T-helper 2 cell treated with Interferon-gamma antibody and Interleukin-4, amounts not matched to agents 5 μg/mL and 100 μg/mL, for 36 hours (primary cell): ENCODE measurements at places on chromosomes 11 and 22.

DNA sequence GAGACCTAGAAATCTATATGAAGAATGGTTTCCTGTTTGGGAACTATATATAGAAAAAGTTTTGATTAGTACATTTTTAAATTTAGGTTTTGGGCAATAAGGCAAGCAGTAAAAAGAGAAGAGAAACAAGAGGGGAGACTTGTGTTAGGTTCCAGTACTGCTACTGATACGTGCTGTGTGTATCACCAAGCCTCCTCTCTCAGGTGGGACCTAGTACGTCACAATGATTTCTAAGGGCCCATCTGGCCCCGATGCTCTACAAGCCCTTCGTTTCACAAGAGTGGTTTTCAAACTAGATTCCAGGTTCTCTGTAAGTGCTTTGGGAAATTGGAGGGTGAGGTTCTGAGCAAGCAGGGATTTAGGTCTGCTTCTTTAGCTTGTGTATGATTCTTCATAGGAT, 39.2 kb downstream of the USP35 start:
- DNase-seq, result no peak
- H3K4me1 ChIP-seq, result peaks cover 71% of the 10 kb centered on the region
- no peak overlapping the region for H3K4me3 ChIP-seq
- H3K27me3 ChIP-seq, result no peaks in the 10 kb centered on the region
- peaks cover 81% of the 10 kb centered on the region for H3K36me3 ChIP-seq

DNA sequence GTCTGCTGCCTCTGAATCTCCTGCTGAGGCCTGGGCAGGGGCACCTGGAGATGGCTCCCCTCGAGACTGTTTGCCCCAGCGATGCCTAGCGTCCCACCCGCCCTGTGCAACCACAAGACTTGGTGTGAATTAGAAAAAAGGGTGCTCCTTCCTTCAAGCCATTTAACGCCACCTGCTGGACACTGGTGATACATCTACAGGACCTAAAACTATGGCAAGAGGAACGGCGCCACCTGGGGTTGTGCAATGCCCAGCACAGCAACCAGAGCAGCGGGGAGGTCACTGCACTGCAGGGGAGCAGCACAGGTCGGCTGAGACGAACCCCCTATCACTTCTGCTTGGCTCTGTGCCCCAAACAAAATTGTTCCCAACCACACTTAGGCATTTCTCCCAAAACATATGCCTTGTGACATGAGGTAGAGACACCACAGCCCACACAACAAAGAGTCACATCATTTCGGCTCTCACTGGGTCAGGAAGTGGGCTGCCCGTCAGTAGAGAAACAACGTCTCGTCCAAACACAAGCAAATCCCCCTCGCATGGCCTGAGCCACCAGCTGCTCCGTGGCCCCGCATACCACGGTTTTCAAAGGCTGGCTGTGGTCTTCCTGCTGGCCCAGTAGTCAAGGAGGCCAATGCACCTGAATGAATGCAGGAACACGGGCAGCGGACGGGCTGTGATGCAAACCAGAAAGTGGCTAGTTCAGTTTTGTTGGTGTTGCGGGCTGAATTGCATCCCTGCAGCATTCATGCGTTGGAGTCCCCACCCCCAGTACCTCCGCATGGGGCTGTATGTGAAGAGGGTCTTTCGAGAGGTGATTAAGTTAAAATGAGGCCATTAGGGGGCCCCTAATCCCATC, 171.9 kb downstream of the SHANK2 start:
- no peaks in the 10 kb centered on the region for H3K27me3 ChIP-seq
- peak; percentile 11 for DNase-seq
- H3K27ac ChIP-seq, result no peak overlapping the region
- H3K4me1 ChIP-seq, result no peaks in the 10 kb centered on the region
- no peaks in the 10 kb centered on the region for H3K36me3 ChIP-seq

GRCh38 chr11:65390996-65391395, 4.6 kb downstream of the FRMD8 start:
- peaks cover 20% of the 10 kb centered on the region for H3K36me3 ChIP-seq
- DNase-seq, result no peak
- no peak overlapping the region for H3K27ac ChIP-seq
- H3K27me3 ChIP-seq, result no peaks in the 10 kb centered on the region

- H3K4me1 ChIP-seq, result peaks cover 43% of the 10 kb centered on the region
- peak overlapping the region; percentile 67 for H3K27ac ChIP-seq
- H3K27me3 ChIP-seq, result no peaks in the 10 kb centered on the region
Measured at GRCh38 chr11:47524291-47524874, 28.5 kb downstream of the CELF1 start.

DNA sequence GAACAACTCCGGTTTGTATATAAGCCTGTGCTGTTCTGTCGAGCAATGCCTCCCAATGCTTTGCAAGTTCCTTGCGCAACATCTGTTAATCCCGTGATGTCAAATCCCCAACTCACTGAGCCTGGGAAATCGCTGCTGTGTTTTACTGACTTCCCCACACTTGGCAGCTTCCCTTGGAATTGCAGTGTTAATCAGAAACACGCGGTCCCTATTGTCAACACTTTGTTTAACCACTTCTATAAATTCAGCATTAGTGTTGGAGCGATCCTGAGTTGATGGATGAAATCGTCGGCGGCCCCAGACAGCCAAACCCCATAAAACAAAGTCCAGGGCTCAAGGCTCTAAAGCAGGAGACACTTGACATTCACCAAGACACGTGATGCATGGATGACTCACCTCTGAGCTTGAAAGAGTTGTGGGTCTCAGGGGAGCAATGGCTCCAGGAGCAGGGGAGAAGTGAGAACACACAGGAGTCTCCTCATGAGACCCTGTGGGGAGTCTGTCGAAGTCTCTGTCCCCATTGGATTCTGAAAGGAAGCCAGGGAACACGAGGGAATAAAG, 555.3 kb downstream of the MIAT start:
- DNase-seq, result no peak
- H3K27ac ChIP-seq, result no peak overlapping the region
- no peaks in the 10 kb centered on the region for H3K4me1 ChIP-seq
- H3K27me3 ChIP-seq, result no peaks in the 10 kb centered on the region
- no peak overlapping the region for H3K4me3 ChIP-seq

GRCh38 chr22:22099833-22100812, 117.5 kb upstream of the TOP3B start:
- H3K27ac ChIP-seq, result no peak overlapping the region
- H3K4me1 ChIP-seq, result peaks cover 6% of the 10 kb centered on the region
- no peaks in the 10 kb centered on the region for H3K36me3 ChIP-seq
- no peak for DNase-seq

DNA sequence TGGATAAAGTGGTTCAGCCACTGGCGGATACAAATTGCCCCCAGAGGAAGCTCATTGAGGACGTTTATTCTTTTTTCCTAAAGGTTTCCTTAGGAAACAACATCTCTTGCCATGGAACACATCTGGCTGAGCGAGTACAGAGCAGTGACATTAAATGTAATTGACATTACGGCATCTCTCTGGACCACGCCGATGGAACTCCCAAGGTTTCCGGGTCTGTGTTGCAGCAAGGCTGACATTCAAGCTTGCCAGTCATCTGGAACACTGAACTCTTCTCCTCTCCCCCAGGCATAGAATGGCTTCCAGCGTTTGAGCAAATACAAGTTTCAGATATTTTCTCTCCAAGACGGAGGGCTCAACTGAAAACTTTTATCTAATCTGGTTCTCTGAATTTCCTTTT, 42.1 kb downstream of the CLMP start:
- no peaks in the 10 kb centered on the region for H3K36me3 ChIP-seq
- H3K4me3 ChIP-seq, result no peak overlapping the region
- no peak for DNase-seq
- H3K27ac ChIP-seq, result no peak overlapping the region

DNA sequence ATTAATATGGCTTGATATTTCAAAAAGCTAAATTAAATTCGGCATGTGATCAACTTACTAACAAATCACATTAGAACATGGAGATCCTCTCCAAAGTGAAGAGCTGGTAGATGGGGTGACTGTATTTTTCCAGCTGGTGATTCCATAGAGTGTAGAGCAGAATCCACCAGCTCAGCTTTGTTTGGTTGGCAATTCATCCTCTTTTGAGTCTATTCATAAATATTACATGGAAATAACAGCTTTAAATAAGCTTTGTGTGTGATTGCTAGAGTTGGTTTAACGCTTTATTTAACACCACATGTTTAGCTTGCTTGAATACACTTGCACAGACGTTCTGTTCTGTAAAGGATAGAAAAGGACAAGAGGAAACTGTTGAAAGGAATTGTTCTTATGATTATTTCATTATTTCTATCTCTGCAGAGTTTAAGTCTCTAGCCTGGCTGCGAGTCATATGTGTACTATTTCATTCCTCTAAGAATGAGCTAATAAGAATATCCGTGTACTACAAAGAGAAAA, 738.3 kb upstream of the KIRREL3 start:
- DNase-seq, result no peak
- no peaks in the 10 kb centered on the region for H3K4me1 ChIP-seq
- H3K27me3 ChIP-seq, result no peaks in the 10 kb centered on the region
- no peak overlapping the region for H3K27ac ChIP-seq
- H3K36me3 ChIP-seq, result no peaks in the 10 kb centered on the region

- no peaks in the 10 kb centered on the region for H3K36me3 ChIP-seq
- no peak overlapping the region for H3K27ac ChIP-seq
- H3K4me3 ChIP-seq, result no peak overlapping the region
- no peaks in the 10 kb centered on the region for H3K27me3 ChIP-seq
- H3K4me1 ChIP-seq, result no peaks in the 10 kb centered on the region
- DNase-seq, result no peak
Measured at GRCh38 chr11:121763526-121763925, 310.8 kb upstream of the SORL1-AS1 start.

DNA sequence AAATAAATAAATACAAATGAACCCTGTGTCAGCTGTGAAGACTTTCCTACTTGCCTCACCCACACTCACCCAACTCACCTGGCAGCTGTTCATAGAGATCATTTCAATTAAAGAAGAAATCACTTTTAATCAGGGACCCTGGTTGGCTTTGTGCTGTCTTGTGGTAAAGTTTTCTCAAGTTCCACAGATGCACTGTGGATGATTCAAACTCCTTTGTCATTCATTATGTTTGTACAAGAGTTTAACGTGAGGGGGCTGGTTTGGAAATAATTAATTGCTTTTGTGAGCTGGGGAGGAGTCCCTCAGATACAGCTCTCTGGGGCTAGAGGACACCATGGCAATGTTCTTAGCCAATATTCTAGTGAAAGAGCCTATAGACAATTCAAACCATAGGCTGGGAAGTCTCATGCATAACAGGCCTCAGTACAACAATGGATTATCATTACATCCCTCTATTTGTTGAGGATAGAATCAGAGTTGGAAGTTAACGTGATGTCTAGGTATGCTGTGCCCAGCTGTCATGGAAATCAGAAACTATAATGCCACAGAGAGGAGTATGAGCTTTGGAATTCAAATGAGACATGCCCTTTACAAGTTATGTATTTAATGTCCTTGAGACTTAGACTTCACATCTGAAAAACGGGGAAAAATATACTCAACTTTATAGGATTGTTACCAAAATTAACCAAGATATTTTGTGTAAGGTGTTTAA, 698.5 kb downstream of the KCNA4 start:
- no peak overlapping the region for H3K27ac ChIP-seq
- H3K4me1 ChIP-seq, result no peaks in the 10 kb centered on the region
- no peak for DNase-seq
- no peaks in the 10 kb centered on the region for H3K27me3 ChIP-seq
- no peak overlapping the region for H3K4me3 ChIP-seq

DNA sequence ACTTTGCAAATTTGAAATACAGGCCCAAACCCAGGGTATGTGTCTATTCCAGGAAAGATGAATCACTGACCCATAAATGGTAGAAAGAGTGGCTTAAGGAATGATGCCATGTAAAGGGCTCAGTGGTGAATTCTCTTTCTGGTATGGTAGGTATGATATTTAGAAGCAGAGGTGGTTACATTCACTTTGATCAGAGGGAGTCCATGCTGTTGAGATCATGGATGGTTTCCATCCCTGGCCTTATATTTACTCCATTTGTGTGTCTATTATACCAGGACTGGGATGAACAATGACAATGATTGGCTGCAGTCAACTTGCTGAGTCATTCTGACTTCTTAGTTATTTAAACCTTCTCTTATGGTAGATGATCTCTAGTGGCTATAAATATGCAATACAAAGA, 419.8 kb upstream of the LRRC4C start:
- DNase-seq, result no peak
- H3K36me3 ChIP-seq, result no peaks in the 10 kb centered on the region
- H3K4me3 ChIP-seq, result no peak overlapping the region

DNA sequence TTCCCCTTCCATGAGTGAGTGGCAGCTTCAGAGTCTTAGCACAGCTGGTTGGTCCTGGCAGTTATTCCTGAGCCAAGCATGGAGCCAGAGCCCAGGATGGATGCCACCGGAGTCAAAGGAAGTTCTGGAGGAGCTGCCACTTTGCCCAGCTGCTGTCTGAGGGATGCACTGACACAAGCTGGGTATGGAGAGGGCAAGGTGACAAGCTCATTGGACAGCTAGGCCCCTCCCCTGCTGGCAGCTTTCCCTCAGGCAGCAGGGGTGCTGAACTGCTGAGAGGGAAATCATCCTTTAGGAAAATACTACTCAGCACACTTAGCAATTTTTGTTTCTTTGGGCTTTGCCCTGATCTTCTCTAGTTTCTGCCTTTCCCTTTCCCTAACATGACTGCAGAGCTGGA, 99.3 kb upstream of the SESN3 start:
- peaks cover 2% of the 10 kb centered on the region for H3K27me3 ChIP-seq
- peaks cover 2% of the 10 kb centered on the region for H3K4me1 ChIP-seq
- DNase-seq, result no peak
- H3K4me3 ChIP-seq, result no peak overlapping the region
- no peak overlapping the region for H3K27ac ChIP-seq

DNA sequence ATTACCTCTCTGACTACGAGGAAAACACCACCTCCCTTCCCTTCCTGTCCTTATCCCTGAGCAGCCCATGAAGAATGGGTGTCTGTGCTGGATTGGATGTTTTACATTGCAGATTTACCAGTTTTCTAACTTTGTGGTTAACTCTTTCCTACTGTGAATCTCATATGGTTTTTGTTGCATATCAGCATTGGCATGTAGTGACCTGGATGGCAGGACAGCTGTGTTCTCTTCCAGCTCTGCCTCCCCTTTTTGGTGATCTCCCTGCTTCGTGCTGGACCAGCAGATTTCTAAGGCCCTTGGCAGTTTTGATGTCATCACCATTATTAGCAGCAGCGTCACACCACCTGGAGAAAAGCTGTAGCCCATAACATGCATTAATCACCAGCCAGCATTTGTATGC, 26.7 kb downstream of the OR6Q1 start:
- no peaks in the 10 kb centered on the region for H3K36me3 ChIP-seq
